ENCODE measurements at places on chromosomes 3 and 15.

DNA sequence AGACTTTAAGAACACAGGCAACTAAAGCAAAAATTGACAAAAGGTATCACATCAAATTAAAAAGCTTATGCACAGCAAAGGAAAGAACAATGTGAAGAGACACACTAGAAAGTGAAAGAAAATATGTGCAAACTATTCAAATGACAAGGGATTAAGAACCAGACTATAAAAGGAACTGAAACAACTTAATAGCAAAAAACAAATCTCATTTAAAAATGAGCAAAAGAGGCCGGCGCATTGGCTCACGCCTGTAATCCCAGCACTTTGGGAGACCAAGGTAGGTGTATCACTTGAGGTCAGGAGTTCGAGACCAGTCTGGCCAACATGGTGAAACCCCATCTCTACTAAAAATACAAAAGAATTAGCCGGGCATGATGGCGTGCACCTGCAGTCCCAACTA, 14.4 kb downstream of the NGLY1 start:
- no peak for DNase-seq

DNA sequence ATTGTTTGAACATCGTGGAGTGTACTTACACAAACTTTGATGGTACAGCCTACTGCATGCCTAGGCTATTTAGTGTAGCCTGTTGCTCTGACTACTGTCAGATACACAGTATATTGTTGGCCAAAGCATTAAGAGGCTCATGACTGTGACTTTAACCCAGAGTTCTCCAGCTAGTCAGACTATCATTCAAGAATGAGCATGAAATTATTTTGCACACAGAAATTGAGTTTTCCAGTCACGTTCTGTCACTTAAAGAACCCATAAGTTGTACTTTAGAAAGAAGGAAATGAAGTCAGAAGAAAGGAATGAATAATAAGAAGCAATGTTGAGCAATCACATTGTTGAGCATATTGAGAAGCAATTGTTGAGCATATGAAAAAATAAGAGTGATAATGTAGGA, 37.6 kb upstream of the SLC22A13 start:
- DNase-seq = no peak

DNA sequence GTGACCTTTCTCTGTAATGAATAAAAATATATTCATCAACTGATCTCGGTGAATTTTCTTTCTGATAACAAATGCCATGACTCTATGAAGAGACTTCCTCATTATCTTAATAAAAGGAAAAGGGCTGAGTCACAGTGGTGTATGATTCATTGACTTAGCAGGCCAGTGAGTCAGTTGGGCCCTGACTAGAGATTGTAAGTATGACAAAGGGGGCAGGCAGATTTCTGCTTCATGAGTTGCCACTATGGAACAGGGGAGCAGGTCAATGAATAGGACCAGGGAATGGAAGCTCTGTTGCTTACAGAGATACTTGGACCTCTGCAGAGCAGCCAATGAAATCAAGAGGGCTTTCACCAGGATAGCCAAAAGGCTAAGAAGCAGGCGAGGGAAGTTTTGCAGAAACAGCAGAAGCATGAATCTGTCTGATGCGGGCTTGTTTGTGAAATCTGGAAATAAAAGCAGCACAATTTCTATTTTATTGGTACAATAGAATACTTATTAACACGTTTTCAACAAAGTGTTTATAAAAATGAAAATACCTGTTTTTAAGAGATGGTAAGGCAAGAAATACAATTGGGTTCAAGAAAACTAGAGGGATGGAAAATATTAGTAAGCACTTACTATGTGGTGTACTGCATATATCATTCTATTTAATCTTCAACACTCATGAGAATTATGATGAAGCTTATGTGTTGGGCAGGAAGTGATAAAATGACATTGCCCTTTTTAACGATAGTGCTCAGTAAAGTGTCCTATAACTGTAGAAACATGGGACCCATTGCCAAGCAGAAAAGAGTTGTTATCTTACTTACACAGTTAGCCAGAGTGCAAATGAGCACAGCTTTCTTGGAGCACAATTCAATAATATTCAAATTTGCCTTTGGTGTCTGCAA, 169.8 kb upstream of the MYRIP start:
- no peak for DNase-seq

DNA sequence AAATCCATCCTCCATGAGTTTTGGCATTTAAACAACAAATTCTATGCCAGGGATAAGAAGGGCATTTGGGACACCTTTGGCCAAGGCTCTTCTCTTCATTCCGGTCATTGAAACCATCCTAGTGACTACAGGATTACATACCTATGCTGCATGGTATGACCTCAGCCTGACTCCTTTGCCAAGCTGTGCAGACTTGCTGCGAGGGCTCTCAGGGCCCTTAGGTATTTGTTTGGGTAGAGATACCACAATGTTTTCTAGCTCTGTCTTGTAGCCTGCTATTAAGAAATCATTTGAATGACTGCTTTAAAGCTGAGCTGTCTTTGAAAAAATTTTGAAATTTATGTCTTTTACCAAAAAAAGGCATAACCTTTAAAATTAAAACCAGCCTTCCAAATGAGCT, 749.8 kb upstream of the SGO1 start:
- DNase-seq = no peak

GRCh38 chr3:35670408-35670965, 31.2 kb downstream of the ARPP21 start:
- no peak for DNase-seq
